ENCODE measurements at places on chromosomes 6 and 20. TPM values are rescaled to one million over a fixed set of nuclear protein-coding genes. Genes with fewer than 3 reads are reported as not detected.

- DNase-seq = peak; percentile 61
Measured at GRCh38 chr6:37283671-37284151, 25.8 kb upstream of the TMEM217 start.

- no peak for DNase-seq
Measured at GRCh38 chr6:127290391-127291265, 24.0 kb downstream of the RNF146 start.

- DNase-seq = no peak
Measured at GRCh38 chr6:150654608-150655007, 54.9 kb downstream of the PLEKHG1 start.

GRCh38 chr6:105569706-105570105, 166.8 kb upstream of the PREP start:
- no peak for DNase-seq

DNA sequence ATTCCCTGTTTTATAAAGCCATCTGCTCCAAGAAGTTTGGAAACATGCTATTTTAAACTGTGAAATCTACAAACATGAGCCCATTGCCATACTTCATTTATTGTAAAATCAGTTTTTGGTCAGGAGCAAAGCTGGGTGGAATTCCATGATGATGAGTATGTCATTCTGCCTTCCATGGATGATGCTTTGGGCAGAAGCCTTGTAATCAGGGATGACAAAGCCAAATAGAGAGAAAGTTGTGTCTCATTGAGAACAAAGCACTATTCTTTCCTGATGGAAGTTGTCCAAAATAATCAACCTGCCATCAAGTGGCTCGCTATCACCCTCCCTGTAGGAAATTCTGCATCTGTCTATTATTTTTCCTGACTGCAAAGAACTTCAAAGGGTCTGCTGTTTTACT, 313.0 kb upstream of the DEFB112 start:
- no peak for DNase-seq

DNA sequence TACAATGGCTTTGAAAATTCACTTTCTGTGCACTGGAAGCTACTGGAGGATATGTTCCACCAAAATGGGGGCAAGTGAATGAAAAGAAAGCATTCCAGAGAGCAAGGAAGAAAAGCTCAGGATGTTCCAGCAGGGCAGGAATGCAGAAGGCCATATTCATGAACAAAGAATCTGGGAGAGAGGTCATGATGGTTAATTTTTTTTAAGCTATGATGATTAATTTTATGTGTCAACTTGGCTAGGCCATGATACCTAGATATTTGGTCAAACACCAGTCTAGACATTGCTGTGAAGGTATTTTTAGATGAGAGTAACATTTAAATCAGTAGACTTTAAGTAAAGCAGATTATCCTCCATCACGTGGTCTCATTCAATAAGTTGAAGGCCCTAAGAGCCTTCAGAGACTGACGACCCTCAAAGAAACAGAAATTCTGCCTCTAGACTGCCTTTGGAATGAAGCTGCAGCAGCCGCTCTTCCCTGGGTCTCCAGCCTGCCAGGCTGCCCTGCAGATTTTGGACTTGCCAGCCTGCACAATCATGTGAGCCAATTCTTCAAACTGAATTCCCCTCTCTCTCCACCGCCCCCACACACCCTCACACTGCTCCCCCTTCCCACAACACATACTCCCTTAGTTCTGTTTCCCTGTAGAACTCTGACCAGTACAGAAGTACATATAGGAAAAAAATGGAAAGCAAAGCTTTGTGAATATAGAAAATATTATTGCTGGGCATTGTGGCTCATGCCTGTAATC, 20.1 kb upstream of the GCM1 start:
- no peak for DNase-seq

- DNase-seq = no peak
Measured at GRCh38 chr20:63149531-63150192, 66.3 kb downstream of the YTHDF1 start.

- DNase-seq = no peak
Measured at GRCh38 chr6:88856566-88856965, 106.9 kb downstream of the RNGTT start.

- no peak for DNase-seq
Measured at GRCh38 chr6:34697904-34698559, 1.5 kb upstream of the ILRUN start.

DNA sequence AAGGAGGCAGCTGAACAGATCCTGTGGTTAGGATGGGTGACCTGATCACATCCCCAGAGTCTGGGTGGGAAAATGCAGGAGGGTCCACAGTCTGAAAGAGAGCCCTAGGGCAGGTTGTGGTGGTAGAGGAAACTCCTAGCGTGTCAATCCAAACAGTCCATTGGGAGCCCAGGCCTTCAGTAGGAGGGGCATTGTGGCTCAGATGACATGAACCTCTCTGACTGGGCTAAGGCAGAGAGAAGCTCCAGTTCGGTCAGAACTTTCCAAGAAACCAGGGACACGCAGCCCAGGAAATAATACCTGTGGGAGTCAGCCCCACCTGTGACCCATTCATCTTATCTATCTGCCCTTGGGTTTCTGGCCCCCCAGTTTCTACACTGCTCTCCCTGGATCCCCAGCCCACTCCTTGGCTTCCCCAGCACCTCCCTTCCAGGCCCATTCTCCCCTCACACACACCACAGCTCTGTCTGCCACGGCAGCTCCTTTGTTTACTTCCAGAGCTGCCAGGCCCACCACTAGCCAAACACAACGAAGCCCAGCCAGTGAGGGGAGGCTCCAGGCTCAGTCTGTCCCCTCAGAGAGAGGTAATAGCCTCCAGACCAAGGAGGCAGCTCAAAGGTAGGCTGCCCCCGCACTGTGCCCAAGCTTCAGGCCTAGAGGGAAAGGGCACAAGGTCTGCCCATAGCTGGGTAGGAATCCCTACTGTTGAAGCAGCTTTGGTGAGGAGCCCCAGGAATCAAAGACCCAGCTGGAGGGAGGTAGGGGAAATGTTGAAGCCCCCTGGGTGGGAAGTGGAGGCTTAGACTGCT, 6.2 kb downstream of the GDF5 start:
- no peak for DNase-seq

GRCh38 chr6:154954347-154954746, 40.8 kb upstream of the TIAM2 start:
- no peak for DNase-seq

- DNase-seq = no peak
Measured at GRCh38 chr6:11416936-11417576, 120.5 kb upstream of the TMEM170B start.

DNA sequence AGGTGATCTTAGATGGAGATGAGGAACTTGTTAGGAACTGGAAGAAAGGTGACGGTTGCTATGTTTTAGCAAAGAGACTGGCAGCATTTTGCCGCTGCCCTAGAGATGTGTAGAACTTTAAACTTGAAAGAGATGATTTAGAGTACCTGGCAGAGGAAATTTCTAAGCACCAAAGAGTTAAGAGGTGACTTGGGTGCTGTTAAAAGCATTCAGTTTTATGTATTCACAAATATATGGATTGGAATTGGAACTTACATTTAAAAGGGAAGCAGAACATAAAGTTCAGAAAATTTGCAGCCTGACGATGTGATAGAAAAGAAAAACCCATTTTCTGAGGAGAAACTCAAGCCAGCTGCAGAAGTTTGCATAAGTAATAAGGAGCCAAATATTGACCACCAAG, 176.3 kb downstream of the MOXD1 start:
- no peak for DNase-seq

- no peak for DNase-seq
Measured at GRCh38 chr20:49859011-49859410, 46.4 kb downstream of the SLC9A8 start.

DNA sequence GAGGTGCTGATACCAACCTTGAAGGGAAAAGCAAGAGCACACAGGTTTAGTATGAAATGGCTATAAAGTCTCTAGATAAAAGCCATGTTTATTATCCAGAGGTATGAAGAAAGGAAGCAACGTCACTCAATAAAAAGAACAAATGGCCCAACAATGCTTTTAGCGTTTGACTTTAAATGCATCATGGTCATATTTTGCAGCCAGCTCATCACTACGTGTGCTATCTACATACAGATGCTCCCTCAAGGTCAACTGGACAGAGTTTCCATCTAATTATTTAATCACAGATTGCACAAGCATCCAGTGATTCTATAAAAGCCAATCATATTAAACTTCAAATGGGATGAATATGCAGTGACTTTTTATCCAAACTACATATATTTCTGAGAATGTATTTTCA, 127.6 kb upstream of the SYNDIG1 start:
- no peak for DNase-seq

DNA sequence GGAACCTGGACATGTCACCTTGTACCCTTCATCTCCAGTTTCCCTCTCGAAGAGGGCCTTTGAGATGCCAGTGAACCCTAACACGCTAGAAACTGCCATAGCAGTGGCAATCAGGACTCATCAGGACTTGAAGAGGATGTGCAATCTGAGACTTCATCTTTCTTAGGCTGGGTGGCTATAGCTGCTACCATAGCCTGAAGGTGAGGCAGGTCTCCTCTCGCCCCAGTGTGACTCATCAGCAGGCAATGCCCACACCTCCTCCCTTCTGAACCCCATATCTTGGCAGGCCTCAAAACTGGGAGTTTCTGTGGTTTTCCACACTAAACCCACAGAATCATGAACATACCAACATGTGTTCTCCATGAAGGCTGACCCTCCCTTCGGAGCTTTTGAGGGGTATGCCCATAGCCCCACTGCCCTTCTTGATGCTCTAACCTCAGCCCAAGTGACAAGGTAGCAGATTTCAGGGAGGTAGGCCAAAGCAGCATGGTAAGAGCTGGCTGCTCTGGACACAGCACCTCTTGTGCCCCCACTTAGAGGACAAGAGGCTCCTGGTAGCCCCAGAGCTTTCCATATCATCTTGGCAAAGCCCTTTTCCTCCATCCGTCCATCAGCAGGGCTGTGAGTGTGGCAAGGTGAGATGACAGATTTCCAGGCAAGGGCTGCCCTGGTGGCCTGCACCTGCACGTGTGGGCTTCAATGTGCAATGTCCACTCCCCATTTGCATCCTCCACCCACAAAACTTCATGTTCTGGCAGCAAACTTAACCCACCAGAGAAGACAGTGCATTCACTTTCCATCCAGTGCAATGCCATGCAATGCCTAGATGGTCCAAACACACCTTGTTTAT, 2.6 kb downstream of the BLCAP start:
- DNase-seq = no peak

DNA sequence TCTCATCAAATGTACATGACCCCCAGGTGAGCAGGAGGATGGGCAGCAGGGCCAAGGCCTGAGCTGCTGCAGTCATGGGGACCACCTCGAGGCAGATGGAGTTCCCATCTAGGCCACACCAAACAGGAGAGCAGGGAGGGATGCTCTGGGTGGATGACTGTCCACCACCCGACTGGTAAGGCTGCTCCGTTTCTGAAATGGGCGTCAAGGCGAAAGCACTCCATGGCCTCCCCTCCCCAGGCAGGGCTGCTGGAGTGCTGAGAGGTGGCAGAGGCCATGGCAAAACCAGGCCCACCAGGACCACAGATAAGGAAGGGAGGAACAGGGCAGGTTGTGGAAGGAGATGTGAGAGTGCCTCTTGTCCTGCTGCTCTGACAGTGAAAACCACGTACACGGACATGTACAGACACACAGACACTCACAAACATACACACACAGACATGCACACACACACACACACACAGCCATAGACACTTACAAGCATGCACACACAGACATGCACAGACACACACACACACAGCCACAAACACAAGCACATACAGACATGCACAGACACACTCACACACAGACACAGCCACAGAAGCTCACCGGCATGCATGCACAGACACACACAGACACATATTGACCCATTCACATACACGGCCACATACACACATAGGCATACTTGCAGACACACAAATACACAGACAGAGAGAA, 93.2 kb downstream of the PSMG4 start:
- DNase-seq = no peak

DNA sequence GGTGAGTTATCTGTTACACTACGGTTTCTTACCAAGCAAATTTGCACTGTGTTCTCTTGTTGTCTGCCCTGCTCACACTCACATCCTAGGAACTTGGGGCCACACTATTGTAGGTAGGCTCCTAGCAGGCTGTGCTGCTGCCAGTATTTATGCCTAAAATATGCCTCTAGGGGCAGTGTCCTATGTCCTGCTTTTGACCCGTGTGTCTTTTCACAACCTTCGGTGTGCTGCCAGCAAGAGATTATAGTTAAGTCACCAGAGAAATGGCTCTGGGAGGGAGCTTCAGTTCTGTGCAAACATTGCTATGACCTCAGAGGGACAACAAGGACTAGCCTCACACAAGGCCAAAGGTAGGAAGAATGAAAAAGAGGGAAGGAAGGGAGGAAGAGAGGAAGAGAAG, 8.9 kb upstream of the TAAR5 start:
- DNase-seq = no peak

- DNase-seq = no peak
Measured at GRCh38 chr20:17897566-17898307, 70.9 kb downstream of the SNX5 start.

- no peak for DNase-seq
Measured at GRCh38 chr6:169689287-169689686, 12.5 kb downstream of the WDR27 start.

- DNase-seq = peak; percentile 72
Measured at GRCh38 chr20:36093025-36093803, 61.3 kb upstream of the EPB41L1 start.

- no peak for DNase-seq
Measured at GRCh38 chr20:15848995-15849610, 724.1 kb downstream of the KIF16B start.

DNA sequence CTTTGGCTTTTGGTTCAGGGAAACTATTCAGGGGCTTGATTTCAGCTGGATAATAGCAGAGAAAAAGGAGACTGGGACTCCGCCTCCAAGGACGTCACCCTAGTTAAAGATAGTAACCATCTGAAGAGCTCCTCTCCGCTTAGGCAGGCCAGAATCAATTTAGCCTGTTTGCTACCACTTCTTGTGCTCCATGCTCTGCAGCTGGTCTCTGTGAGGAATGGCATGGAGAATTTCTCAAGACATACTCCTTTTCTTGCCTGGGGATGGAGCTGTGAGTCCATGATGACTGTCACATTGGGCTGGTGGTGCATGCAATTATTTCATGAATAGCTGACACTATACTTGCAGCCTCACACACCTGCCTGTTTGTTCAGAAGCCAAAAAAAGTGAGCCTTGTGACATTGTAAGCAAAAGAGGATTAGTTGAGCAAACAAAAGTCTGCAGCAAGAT, 61.4 kb downstream of the TXLNB start:
- no peak for DNase-seq

DNA sequence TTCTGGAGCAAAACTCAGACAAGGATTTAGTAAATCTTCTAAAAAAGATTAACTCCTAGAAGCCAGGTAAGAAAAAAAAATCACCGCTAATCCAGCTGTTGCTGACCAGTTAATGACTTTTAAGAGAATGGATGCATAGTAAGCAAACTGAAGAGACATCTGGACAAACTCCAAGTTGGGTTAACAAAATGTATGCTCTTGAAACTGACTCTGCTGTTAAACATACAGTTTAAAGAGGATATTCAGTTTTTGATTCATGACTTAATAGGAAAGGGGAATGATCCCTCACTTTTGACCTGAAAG, 70.4 kb downstream of the PLAGL1 start:
- DNase-seq = no peak

The RFX6 gene
- total RNA-seq = not detected

The C6orf132 gene
- total RNA-seq = 14.1 TPM

The C6orf58 gene
- total RNA-seq = not detected

The MICB gene
- 0.71 TPM for total RNA-seq

The SIRPD gene
- not detected for total RNA-seq

The AIF1 gene
- total RNA-seq = 8.2 TPM

The RAET1G gene
- total RNA-seq = 0.55 TPM

The TBXT gene
- total RNA-seq = not detected

The C20orf144 gene
- total RNA-seq = not detected

The HAO1 gene
- total RNA-seq = not detected

The COL21A1 gene
- total RNA-seq = 3.4 TPM

The MAS1 gene
- total RNA-seq = not detected

The PIGT gene
- 70.3 TPM for total RNA-seq

The PLA2G7 gene
- total RNA-seq = 0.18 TPM

Measured in ovary (tissue), 10 donors.